Omental fat pad (tissue), 4 donors: ENCODE measurements at places on chromosomes 2 and 18.

DNA sequence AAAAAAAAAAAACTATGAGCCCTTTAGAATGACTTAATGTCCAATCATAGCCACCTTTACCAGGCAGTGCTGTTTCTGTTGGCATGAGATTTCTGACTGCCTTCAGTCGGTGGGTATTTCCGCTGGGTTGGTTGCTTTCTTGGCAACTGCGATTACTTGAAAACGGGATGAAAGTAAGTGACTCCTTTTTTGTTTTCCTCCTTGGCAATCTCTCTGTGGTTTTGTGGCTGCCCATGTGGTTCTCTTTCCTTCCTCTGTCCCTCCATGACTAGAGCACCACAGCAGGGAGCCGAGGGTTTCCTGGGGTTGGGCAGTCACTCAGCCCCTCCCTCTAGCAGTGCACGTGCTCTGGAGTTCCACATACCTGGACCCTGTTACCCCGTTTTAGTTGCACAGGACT lies 112.1 kb downstream of the KLHL29 start:
- no peak for DNase-seq

DNA sequence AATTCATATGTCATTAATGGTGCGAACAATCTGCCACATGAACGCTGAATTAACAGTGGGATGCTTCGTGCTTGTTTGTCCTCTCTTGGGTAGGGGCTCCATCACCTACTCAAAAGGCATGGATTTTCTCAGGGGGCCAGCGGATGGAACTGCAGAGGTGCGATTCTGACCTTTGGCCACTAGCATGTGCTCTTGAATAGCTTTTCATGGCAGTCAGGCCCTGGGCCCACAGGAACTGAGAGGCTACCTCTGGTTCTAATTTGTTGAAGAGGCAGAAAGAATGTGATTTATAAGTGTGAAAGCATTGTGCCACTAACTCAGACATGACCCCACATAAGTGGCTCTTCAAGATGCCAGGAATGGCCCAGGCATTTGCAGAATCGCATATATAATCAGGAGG lies 283.2 kb downstream of the INSIG2 start:
- DNase-seq, result no peak

GRCh38 chr2:128273469-128274081 lies 45.1 kb downstream of the HS6ST1 start:
- DNase-seq, result no peak

DNA sequence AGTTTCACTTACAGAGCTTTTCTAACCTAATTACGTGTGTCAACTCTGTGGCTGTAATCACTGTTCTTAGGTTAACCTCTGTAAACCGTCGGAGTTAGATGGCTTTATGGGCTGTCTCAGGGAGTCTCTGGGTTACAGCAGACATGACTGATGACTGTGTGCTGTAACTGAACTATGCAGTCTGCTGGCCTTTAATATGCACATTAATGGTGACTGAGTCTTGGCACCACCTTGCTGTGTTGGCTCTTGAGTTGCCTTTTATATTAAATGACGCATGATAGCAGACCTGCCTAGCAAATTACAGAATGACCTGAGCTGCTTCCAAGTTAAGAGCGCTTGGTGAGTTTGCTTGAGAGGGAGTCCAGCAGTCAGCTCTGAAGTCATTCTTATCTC lies 90.1 kb downstream of the ACKR3 start:
- DNase-seq, result no peak

DNA sequence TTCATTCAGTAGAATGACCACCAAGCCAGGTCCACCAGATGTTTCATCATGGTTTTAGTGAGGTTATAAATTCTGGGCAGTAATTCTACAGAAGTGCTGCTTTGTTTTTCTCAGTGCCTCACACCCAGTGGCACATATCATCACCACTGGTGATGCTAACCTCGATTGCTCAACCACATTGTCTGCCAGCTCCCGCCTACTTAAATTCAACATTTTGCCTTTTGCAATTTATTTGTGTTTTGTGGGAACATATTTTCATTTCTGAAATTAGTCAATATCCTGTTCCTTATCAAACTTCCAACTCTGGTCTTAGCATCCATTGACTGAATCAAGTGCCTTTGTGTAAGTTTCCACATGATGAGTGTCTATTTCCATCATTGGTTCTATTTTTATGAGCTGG lies 62.3 kb upstream of the TMEM178A start:
- no peak for DNase-seq

DNA sequence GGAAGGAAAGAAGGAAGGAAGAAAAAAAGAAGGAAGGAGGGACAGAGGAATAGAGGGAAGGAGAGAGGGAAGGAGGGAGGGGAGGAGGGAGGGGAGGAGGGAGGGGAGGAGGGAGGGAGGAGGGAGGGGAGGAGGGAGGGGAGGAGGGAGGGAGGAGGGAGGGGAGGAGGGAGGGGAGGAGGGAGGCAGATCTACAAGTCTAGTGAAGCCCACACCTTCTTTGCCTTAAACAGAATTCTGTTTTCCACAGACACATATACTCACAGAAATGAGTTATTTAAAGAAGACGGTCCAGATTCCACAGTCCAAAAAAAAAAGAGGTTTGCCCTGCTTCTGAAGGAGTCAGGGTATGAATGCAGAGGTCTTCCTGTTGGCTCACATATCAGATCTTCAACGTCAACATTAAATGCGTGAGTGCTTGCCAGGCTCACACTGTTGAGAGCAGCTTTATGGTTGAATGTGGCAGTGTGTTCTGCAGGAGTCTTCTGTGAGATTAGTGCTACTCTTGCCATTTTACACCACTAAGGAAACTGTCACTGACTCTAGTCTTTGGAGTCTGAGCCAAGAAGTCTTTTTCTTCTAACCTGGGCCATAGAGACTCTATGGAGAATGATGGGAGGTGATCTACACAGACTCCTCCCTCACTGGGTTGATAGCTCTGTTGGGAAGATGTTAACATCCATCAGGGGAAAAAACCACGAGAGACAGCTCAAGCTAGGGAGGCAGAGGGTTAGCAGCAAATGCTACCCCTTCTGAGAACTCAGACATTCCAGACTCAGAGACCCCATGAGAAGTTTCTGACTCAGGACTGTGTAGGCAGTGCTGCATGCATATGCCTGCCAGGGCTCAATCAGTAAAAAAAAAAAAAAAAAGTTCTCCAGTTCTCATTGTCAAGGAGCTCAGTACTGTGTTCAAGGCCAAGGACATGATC lies 23.3 kb downstream of the PAX8 start:
- DNase-seq, result no peak

DNA sequence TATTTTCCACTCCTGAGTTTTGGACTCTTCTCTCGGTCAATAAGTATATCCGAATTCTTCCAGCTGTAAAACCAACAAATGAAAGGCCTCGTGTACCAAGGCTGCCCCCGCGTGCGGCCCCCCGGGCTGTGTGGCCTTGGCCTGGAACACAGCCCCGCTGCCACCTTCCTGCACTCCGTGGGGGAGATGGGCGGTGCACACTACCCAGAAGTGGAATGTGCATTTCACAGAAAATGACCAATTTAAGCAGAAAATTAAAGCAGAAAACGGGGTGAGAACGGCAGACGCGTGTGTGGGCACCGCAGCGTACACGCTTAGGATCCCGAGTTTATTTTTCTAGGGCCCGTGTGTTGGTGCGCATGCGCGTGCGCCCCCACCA lies 34.4 kb upstream of the ZNF516 start:
- DNase-seq, result no peak
